Chondrocyte (in vitro differentiated cells): ENCODE measurements at places on chromosomes 1 and 21. TPM values are rescaled to one million over a fixed set of nuclear protein-coding genes. Genes with fewer than 3 reads are reported as not detected.

DNA sequence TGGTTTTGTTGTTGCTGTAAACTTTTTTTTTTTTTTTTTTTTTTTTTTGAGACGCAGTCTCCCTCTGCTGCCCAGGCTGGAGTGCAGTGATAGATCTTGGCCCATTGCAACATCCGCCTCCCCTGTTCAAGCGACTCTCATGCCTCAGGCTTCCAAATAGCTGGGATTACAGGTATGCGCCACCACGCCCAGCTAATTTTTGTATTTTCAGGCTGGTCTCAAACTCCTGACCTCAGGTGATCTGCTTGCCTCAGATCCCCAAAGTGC is 78.9 kb upstream of the SLC45A1 start:
- H3K4me1 ChIP-seq, result peaks cover 21% of the 10 kb centered on the region
- no peaks in the 10 kb centered on the region for H3K27me3 ChIP-seq
- H3K4me3 ChIP-seq, result no peak overlapping the region

The GJA8 gene
- not detected in 3 replicates for total RNA-seq

GRCh38 chr1:84363019-84363418 is 35.3 kb upstream of the DNASE2B start:
- DNase-seq, result no peak
- H3K4me3 ChIP-seq, result no peak overlapping the region
- peaks cover 15% of the 10 kb centered on the region for H3K4me1 ChIP-seq
- no peak overlapping the region for H3K27ac ChIP-seq
- H3K27me3 ChIP-seq, result no peaks in the 10 kb centered on the region

The TACSTD2 gene
- total RNA-seq, result 0.22 to 0.33 TPM (median 0.30 TPM) in 3 replicates

The GNAT2 gene
- total RNA-seq, result not detected in 3 replicates

The GJA4 gene
- 0.87 to 11.6 TPM (median 10.7 TPM) in 3 replicates for total RNA-seq

- H3K27ac ChIP-seq, result peak overlapping the region; percentile 37
- H3K27me3 ChIP-seq, result no peaks in the 10 kb centered on the region
- H3K4me1 ChIP-seq, result peaks cover 10% of the 10 kb centered on the region
- no peaks in the 10 kb centered on the region for H3K36me3 ChIP-seq
Measured at GRCh38 chr1:232226197-232226712, 403.7 kb downstream of the SIPA1L2 start.

GRCh38 chr1:185108321-185108720 is 48.4 kb downstream of the TRMT1L start:
- no peaks in the 10 kb centered on the region for H3K4me1 ChIP-seq
- no peaks in the 10 kb centered on the region for H3K27me3 ChIP-seq
- peaks cover 26% of the 10 kb centered on the region for H3K36me3 ChIP-seq
- no peak overlapping the region for H3K27ac ChIP-seq
- H3K4me3 ChIP-seq, result no peak overlapping the region

DNA sequence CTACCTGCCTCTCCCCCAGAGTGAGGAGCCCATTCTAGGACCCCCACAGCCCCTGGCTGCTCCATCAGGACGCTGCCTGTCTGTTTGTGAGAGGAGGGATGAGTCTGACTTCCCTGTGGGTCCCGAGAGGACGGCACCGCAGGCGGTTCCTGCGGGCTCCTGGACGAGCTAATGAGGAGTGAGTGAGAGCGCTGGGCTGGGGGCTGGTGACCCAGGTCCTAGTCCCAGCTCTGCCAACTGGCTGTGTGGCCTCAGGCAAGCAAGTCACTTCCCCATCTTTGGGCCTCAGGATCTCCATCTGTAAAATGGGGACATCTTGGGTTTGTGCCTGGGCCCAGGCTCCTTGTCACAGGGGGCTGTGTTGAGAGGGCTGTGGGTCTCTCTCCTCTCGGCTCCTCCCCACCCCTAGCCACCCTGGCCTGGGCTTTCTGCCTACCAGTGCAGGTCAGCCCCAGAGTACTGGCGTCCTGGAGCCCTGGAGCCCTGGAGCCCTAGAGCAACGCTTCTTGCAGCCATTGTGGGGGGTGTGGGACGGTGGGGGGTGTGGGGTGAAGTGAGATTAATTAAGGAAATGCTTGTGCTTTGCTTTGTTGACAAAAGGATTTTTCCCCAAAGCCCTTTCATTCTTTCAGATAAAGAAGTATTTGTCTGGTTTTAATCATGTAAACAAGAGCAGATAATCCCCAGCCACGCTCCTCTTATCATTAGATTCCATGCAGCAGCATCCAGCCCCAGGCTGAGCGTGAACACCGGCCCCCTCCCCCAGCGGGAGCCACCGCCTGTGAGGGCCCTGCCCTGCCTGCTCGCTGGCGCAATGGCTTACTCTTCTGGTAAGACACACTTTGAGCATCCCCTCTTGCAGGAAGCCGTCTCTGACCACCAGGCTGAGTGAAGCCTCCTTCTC is 26.8 kb downstream of the SLC1A7 start:
- DNase-seq, result no peak
- no peaks in the 10 kb centered on the region for H3K27me3 ChIP-seq
- peaks cover 14% of the 10 kb centered on the region for H3K36me3 ChIP-seq
- H3K4me3 ChIP-seq, result no peak overlapping the region

DNA sequence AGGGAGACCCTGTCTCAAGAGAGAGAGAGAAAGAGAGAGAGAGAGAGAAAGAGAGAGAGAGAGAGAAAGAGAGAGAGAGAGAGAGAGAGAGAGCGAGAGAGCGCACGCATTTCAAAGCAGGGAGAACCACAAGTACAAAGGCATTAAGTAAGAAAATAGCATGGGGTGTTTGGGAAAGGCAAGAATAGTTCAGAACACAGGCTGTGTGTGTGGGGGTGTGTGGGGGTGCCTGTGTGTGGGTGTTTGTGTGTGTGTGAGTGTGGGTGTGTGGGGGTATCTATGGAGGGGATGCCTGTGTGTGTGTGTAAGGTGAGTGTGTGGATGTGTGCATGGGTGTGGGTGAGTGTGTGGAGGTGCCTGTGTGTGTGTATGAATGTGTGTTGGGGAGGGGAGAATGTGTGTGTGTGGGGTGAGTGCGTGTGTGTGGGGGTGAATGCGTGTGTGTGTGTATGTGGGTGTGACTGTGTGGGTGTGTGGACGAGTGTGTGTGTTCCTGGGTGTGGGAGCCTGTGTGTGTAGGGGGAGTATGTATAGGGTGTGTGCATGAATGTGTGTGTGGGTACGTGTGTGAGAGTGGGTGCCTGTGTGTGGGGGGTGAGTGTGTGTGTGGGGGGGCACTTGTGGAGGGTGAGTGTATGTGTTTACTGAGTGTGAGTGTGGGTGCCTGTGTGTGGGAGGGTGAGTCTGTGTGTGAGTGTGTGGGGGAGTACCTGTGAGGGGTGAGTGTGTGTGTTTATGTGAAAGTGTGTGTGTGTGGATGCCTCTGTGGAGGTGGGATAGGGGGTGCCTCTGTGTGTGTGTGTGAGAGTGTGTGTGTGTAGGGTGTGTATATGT is 19.1 kb upstream of the HDAC1 start:
- H3K27ac ChIP-seq, result no peak overlapping the region
- no peak overlapping the region for H3K4me3 ChIP-seq
- H3K4me1 ChIP-seq, result peaks cover 5% of the 10 kb centered on the region
- H3K36me3 ChIP-seq, result no peaks in the 10 kb centered on the region
- no peak for DNase-seq

The KANK4 gene
- total RNA-seq, result 1.3 to 3.4 TPM (median 1.4 TPM) in 3 replicates

The OR6K2 gene
- total RNA-seq, result not detected in 3 replicates

- H3K4me1 ChIP-seq, result no peaks in the 10 kb centered on the region
- no peak overlapping the region for H3K4me3 ChIP-seq
- DNase-seq, result no peak
- no peaks in the 10 kb centered on the region for H3K36me3 ChIP-seq
Measured at GRCh38 chr1:231517076-231517475, 11.4 kb upstream of the TSNAX start.

- peaks cover 12% of the 10 kb centered on the region for H3K27me3 ChIP-seq
- peaks cover 4% of the 10 kb centered on the region for H3K4me1 ChIP-seq
- no peak overlapping the region for H3K27ac ChIP-seq
- DNase-seq, result no peak
Measured at GRCh38 chr1:3729594-3730542, 22.4 kb upstream of the CCDC27 start.

The CHTOP gene
- 44.4 to 56.9 TPM (median 47.9 TPM) in 3 replicates for total RNA-seq

DNA sequence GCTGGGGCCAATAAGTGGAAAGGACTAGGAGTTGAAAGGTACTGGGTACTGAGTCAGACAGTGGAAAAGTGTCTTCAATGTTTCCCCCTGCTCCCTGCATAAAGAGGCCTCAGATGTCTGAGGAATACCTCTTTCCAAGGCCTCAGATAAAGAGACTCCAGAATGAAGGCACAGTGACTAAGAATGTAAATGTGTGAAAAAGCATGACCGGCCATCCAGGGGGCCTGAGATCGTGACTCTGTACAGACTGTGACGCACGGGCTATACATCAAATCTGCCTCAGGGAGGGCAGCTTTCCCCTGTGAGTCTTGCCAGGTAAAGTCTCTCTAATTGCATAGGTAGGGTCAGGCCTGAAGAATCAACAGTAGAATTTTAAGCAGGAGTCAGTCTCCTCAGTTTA is 1690.5 kb downstream of the KCNT2 start:
- no peak for DNase-seq
- H3K27me3 ChIP-seq, result no peaks in the 10 kb centered on the region
- no peaks in the 10 kb centered on the region for H3K36me3 ChIP-seq

GRCh38 chr1:205576805-205577761 is 54.7 kb downstream of the ELK4 start:
- no peak overlapping the region for H3K4me3 ChIP-seq
- H3K27me3 ChIP-seq, result peaks cover 63% of the 10 kb centered on the region
- peak; percentile 63 for DNase-seq

The TTC39A gene
- total RNA-seq, result 1.4 to 4.0 TPM (median 2.3 TPM) in 3 replicates

DNA sequence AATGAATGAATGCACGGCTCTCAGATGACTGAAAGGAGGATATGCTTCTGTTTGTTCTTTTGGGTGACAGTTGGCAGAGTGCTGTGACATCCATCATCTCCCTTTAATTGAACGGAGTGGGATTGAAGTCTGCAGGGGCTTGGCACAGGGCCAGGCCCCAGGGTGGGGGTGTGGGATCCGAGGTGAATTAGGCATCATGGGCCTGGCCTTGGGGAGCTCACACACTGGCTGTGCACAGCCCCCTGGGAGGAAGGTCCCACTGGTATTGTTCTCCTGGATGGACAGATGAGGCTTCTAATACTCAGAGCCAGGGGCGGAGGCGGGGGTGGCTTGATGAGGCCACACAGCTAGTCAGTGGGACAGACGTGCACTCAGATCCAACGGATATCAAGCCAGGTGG is 19.3 kb downstream of the EPHB2 start:
- no peaks in the 10 kb centered on the region for H3K27me3 ChIP-seq
- DNase-seq, result no peak
- H3K36me3 ChIP-seq, result peaks cover 3% of the 10 kb centered on the region
- H3K4me1 ChIP-seq, result peaks cover 12% of the 10 kb centered on the region
- H3K4me3 ChIP-seq, result no peak overlapping the region
